ENCODE measurements at places on chromosomes 5 and 9. TPM values are rescaled to one million over a fixed set of nuclear protein-coding genes. Genes with fewer than 3 reads are reported as not detected.

CCDC171 gene
- 2.1 TPM for total RNA-seq

DNA sequence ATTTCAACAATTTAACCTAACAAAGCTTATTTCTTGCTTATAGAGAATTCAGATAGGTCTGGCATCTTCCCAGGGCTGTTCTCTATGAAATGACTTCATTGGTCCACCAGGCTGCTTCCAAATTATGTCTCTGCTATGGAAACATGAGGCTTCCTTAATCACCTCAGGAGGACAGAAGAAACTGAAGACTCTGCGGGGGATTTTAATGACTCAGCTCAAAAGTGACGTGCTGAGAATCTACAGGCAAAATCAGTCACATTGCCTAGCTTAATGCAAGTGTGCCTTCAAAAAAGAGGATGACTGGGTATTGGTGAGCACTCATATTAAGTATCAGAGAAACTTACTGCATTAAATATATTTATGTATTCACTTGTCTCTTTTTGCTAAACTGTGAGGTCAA, 315.5 kb upstream of the RGMB start:
- H3K27ac ChIP-seq, result no peak overlapping the region
- no peaks in the 10 kb centered on the region for H3K4me1 ChIP-seq
- H3K27me3 ChIP-seq, result no peaks in the 10 kb centered on the region
- no peak overlapping the region for H3K4me3 ChIP-seq
- DNase-seq, result no peak

DNA sequence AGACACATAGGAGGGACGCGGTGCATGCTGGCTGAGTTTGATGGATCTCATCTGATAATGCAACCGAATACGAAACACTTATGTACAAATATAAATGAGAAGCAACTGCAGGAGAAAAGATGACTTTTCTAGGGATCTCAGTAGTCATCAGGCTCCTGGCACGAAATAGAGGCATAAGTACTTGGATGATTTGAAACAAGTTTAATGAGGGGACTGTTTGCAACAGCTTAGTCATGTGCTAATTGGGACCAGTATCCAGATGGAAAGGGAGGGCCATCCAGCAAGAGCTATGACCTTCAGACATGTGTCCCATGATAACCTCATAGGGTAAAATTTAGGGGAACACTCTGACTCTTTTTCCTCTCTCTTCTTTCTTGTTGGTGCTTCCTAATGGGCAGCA, 123.0 kb downstream of the EGFLAM start:
- no peak for DNase-seq
- H3K36me3 ChIP-seq, result no peaks in the 10 kb centered on the region
- H3K27me3 ChIP-seq, result peaks cover 60% of the 10 kb centered on the region
- H3K4me3 ChIP-seq, result no peak overlapping the region
- no peaks in the 10 kb centered on the region for H3K4me1 ChIP-seq

IFNB1 gene
- 0.61 TPM for total RNA-seq

LRRC70 gene
- 1.1 TPM for total RNA-seq

GRCh38 chr9:6680797-6681146, 35.2 kb upstream of the GLDC start:
- peak overlapping the region; percentile 95 for H3K27ac ChIP-seq
- peaks cover 9% of the 10 kb centered on the region for H3K4me1 ChIP-seq
- no peaks in the 10 kb centered on the region for H3K27me3 ChIP-seq
- peaks cover 36% of the 10 kb centered on the region for H3K36me3 ChIP-seq

DNA sequence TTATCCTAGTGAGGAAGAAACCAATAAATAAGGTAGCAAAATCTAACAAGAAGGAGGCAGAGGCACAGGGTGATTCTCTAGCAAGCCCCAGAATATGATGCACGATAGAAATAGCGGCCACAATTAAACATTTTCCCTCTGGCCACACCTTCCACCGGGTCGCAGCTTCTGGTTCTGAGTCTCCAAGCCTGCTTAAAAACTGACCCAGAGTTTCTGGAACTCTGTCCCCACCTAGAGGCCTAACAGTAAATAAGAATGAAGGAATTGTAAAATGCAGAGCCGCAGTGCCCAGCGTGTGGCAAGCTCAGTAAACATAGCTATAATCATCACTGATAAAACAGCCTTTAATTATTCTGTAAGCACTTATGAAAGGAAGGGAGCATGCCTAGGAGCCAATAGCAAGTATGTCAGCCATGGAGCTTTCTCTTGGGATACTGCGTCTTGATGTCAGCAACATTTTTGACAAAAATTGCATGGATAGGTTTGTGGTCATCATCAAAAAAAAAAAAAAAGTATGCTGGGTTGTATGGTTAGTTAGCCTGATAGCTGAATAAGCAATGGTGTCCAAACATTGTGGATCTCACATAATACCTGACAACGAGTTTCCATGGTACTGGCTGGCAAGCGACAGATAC, 465.5 kb downstream of the DNAH5 start:
- no peaks in the 10 kb centered on the region for H3K27me3 ChIP-seq
- DNase-seq, result peak; percentile 41
- H3K27ac ChIP-seq, result no peak overlapping the region
- no peaks in the 10 kb centered on the region for H3K36me3 ChIP-seq
- no peaks in the 10 kb centered on the region for H3K4me1 ChIP-seq

- no peak for DNase-seq
- no peak overlapping the region for H3K4me3 ChIP-seq
- peaks cover 18% of the 10 kb centered on the region for H3K4me1 ChIP-seq
- H3K36me3 ChIP-seq, result no peaks in the 10 kb centered on the region
These were observed 26.1 kb upstream of the CSF1R start for GRCh38 chr5:150112201-150113046.

DNA sequence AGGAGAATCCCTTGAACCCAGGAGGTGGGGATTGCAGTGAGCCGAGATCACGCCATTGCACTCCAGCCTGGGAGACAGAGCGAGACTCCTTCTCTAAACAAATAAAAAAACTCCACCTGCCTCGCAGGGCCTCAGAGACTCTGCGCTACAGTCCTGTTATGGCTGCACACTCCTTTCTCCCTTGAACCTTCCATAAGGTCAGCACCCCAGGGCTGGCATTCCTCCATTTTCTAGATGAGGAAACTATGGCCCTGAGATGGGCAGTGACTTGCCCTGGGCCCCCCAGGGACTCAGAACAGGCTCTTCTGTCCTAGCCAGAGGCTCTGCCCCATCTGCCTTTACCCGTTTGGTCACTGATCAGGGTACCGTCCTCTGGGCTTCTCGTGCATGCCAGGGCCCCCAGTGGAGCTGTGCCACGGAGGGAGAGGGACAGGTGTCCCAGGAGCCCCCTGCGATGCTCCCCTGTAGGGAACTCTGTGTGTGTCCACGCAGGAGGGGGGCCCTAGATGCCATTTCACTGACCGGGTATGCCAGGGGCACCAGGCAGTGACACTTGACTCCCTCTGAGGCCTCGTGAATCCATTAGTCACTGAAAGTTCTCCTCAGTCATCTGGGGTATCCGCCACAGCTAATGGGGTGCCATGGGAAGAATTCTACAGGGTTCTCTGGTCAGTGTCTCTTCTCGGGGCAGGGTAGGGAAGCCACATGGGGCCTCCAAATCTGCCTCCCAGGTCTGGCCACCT, 16.2 kb downstream of the RALGDS start:
- no peak overlapping the region for H3K4me3 ChIP-seq
- peaks cover 13% of the 10 kb centered on the region for H3K36me3 ChIP-seq
- DNase-seq, result no peak

- H3K36me3 ChIP-seq, result peaks cover 4% of the 10 kb centered on the region
- H3K4me1 ChIP-seq, result no peaks in the 10 kb centered on the region
- no peak for DNase-seq
- H3K27ac ChIP-seq, result no peak overlapping the region
- H3K27me3 ChIP-seq, result peaks cover 91% of the 10 kb centered on the region
These were observed 27.5 kb upstream of the HAND1 start for GRCh38 chr5:154505567-154505966.

GRCh38 chr5:32714836-32715235, 3.7 kb downstream of the NPR3 start:
- no peak overlapping the region for H3K27ac ChIP-seq
- no peak overlapping the region for H3K4me3 ChIP-seq
- H3K4me1 ChIP-seq, result peaks cover 8% of the 10 kb centered on the region
- DNase-seq, result no peak

- H3K27me3 ChIP-seq, result no peaks in the 10 kb centered on the region
- DNase-seq, result peak; percentile 57
- no peak overlapping the region for H3K4me3 ChIP-seq
- H3K4me1 ChIP-seq, result peaks cover 27% of the 10 kb centered on the region
These were observed 795.0 kb downstream of the EFNA5 start for GRCh38 chr5:106875591-106876297.

DNA sequence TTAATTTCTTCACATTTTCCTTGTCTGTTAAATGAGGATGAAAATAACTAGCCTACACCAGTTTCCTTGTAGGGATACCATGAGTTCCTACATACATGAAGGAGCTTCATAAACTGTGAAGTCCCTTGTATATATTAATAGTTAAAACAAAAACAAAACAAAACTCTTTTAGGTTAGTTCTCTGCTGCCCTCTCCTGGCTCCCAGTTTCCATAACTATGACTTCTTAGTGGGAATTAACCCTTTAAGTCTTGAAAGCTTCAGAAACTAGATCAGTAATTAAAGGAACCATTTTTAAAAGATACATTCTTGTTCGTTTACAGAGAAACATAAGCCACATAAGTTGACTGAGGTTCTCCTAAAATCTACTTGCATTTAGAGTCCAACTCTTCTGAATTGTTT, 500.0 kb upstream of the C9orf72 start:
- no peaks in the 10 kb centered on the region for H3K27me3 ChIP-seq
- no peaks in the 10 kb centered on the region for H3K36me3 ChIP-seq
- H3K4me1 ChIP-seq, result no peaks in the 10 kb centered on the region
- no peak overlapping the region for H3K27ac ChIP-seq
- DNase-seq, result peak; percentile 43
